Mucosa of descending colon (tissue), 3 donors: ENCODE measurements at places on chromosomes 2 and 18. TPM values are rescaled to one million over a fixed set of nuclear protein-coding genes. Genes with fewer than 3 reads are reported as not detected.

DNA sequence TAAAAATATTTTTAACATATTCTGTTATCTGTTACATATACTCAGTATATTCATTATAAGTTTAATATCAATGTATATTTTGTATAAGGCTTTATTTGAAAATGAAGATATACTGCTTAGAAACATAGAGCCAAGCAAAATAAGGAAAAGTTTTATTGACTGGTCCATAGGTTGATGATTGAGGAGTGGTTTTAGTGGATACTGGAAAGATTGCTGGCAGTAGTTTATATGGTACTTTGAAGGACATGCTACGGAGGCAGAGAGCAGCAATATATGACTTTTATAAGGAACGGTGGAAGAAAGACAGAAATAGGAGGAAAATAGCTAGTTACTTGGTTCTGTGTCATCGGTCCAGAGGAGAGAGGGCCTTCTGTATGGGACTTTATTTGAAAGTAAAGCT lies 92.4 kb downstream of the ZNF236 start:
- DNase-seq = no peak

DNA sequence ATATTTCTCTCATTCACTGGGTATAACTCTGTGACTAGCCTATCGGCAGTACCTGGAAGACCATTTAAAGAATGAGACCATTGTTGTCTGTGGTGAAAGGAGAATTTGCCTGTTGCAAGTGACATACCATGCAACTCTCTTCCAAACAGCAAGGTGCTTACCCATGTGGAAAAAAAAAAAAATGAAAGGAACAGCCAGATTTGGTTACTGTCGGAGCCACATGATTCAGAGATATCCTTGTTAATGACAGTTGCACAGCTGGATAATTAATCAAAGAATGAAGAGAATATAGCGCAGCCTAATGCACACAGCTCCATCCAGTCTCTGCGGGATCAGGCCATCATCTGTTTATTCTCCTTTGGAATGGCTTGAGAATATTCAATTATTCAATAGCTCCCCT lies 141.8 kb downstream of the HRH4 start:
- DNase-seq = no peak

GRCh38 chr18:39604836-39605235 lies 2039.2 kb upstream of the CELF4 start:
- DNase-seq = no peak

DNA sequence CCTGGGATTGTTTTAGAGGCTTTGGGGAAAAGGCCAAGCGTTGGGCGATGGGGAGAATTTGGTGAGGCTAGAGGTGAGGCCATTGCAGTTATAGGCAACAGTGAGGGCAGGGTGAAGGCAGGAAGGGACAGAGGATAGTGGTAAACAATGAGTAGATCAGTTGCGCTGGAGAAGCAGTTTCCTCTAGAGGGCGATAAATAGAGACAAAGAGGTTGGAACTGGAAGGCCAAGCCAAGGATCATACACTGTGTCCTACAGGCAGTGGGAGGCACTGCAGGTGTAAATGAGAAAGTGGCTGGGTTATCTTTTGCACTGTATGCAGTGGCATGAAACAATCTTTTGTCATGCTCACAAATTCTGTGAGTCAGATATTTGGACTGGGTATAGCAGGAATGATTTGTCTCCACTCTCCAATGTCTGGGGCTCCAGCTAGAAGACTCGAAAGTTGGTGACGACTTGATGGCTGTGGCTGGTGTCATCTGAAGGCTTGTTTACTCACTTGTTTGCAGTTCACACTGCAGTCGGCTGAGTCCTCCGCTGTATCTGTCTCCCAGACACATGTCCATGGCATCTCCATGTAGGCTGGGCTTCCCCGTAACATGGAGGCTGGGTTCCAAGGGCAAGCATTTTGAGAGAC lies 82.1 kb downstream of the TNP1 start:
- peak; percentile 20 for DNase-seq

GRCh38 chr18:72675394-72675793 lies 131.3 kb upstream of the CBLN2 start:
- no peak for DNase-seq

- no peak for DNase-seq
Observed at GRCh38 chr2:105783151-105783738, 38.5 kb downstream of the NCK2 start.

DNA sequence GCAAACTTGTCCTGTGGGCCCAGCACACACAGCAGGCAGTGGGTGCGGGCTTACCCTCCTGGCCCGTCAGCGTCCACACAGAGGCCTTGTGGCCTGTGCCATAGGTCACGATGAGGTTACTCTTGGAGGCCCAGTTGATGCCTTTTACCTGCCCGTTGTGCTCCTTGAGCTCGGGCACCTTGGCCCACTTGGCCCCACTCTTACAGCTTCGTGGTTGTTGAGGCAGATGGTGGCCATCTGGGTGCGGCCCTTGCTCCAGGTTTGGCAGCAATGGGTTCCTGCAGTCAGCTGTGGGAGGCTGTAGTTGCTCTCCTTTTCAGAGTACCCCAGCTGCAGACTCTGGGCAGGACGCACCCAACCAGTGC lies 45.5 kb upstream of the PTH2R start:
- DNase-seq = no peak

DNA sequence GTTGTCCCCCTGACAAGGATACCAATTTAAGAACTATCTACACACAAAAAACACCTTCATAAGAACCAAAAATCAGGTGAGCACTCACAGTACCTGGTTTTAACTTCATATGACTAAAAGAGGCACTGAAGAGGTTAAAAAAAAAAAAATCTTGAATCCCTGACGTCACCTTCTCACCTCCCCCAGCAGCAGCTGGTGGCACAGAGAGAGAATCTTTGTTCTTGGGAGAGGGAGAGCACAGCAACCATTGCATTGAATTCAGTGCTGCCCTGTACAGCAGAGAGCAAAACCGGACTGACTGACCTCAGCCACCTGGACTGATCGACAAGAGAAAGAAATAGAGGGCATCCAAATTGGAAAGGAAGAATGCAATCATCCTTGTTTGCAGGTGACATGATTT lies 566.0 kb downstream of the TMX3 start:
- DNase-seq = no peak

- peak; percentile 71 for DNase-seq
Observed at GRCh38 chr2:202375033-202375608, 1.0 kb upstream of the BMPR2 start.

DNA sequence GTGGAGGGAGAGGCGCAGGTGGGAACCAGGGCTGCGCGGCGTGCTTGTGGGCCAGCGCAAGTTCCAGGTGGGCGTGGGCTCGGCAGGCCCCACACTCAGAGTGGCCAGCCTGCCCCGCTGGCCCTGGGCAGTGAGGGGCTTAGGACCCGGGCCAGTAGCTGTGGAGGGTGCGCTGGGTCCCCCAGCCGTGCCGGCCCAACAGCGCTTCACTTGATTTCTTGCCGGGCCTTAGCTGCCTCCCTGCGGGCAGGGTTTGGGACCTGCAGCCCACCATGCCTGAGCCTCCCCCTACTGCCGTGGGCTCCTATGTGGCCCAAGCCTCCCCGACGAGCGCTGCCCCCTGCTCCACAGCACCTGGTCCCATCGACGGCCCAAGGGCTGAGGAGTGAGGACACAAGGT lies 1636.9 kb upstream of the SLC39A10 start:
- no peak for DNase-seq

DNA sequence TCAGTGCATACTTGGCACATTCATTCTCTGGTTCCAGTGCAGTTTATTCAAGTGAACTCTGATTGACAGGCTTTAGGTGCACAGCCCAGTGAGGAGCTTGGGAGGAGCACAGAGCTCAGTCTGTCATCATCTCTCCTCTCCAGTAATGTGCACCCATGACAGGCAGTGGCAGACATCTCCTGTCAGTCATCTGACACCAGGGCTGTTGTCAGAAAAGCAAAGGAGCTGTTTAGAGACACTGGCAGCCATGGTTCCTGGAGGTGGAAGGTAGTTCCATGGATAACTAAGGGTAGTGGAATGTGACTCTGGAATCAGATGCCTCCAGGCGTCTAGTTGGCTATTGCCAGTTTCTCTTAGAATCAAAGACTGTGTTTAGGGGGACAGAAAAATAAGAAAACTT lies 308.8 kb downstream of the DCDC2C start:
- DNase-seq = no peak

DNA sequence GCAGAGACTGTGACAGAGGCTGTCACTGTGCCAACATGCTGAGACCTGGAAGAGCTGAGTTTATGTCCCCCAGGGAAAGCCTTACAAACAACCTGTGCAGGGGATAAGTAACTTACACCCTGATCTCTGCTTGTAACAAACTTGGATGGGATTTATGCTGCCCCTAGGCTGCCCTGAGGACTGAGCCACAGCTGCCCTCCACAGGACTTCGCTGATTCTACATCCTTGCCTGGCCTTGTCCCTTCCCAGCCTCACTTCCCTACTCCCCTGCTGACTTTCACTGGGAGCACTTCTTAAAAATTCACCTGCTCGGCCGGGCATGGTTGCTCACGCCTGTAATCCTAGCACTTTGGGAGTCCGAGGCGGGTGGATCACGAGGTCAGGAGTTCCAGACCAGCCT lies 45.9 kb upstream of the ASAP2 start:
- no peak for DNase-seq

DNA sequence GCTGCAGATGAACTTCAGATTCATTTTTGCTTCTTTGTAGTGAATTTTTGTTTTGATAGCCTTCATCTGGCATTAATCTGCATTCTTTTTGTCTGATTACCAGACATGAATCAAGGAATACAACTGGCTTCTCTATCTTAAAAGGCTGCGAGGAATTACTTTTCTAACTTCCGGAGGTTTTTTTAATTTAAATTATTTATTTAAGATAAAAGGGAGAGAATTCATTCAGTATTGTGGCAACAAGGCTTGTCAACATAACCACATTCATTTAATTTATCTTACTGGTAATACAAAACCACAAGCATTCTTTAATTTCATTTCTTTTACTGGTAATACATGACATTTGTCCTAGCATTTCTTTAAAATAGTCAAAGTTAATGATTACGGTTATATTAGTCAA lies 36.0 kb downstream of the CSRNP3 start:
- DNase-seq = no peak

GRCh38 chr2:58042486-58042970 lies 4.1 kb upstream of the VRK2 start:
- DNase-seq = peak; percentile 11

GRCh38 chr2:19868701-19869580 lies 32.8 kb downstream of the TTC32 start:
- peak; percentile 75 for DNase-seq

Gene FARP2
- total RNA-seq = 98.1 TPM

Gene TFCP2L1
- total RNA-seq = 46.9 TPM

Gene XRCC5
- 169 TPM for total RNA-seq

Gene FAM117B
- 15.4 TPM for total RNA-seq
